ENCODE measurements at places on chromosomes 6 and 20.

DNA sequence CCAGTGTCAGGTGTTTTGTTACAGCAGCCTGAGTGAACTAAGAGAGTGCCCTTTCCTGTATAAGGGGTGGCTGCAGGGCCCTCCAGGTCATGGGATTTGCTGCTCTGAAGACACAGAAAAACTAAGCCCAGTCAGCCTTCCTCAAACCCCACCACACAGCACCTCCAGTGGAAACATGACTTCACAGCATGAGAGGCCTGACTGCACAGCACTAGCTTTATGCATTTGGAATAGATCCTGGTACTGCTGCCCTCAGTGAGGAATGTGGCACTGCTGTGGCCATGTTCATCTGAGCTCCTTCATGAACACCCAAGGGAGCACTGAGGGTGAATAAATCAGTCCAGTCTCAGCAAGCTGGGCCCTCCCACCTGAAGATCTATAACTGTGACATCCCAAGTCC is 296.1 kb upstream of the FOXQ1 start:
- peaks cover 7% of the 10 kb centered on the region for H3K27me3 ChIP-seq
- H3K4me3 ChIP-seq, result no peak overlapping the region
- no peak overlapping the region for H3K27ac ChIP-seq
- no peaks in the 10 kb centered on the region for H3K4me1 ChIP-seq
- H3K36me3 ChIP-seq, result no peaks in the 10 kb centered on the region
- no peak for DNase-seq

DNA sequence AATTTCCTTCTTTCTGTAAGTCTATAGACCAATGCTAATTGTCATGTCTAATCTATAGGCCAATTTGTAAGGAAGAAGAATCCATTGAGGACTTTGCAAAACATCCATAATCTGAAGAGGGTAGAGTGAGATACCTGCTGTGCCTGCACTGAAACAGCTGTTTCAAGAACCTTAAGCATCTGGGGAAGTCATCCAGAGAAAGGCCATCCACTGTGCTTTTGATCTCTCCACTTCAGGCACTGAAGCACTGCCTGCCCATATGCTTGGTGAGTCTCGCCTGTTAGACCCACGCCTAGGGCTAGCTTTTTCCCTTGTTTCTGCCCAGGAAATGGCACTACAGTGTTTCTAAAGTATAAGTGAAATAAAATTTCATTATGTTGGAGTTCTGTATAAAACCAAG is 921.8 kb upstream of the EPHA7 start:
- no peaks in the 10 kb centered on the region for H3K27me3 ChIP-seq
- H3K36me3 ChIP-seq, result no peaks in the 10 kb centered on the region

- DNase-seq, result no peak
- peak overlapping the region; percentile 87 for H3K4me3 ChIP-seq
- no peak overlapping the region for H3K27ac ChIP-seq
- peaks cover 2% of the 10 kb centered on the region for H3K36me3 ChIP-seq
- H3K4me1 ChIP-seq, result peaks cover 5% of the 10 kb centered on the region
Measured at GRCh38 chr6:146544616-146545182, 1.1 kb downstream of the RAB32 start.

GRCh38 chr6:91173186-91173585 is 586.3 kb upstream of the MAP3K7 start:
- no peak overlapping the region for H3K27ac ChIP-seq
- no peak overlapping the region for H3K4me3 ChIP-seq
- no peaks in the 10 kb centered on the region for H3K36me3 ChIP-seq
- no peaks in the 10 kb centered on the region for H3K4me1 ChIP-seq
- no peaks in the 10 kb centered on the region for H3K27me3 ChIP-seq

DNA sequence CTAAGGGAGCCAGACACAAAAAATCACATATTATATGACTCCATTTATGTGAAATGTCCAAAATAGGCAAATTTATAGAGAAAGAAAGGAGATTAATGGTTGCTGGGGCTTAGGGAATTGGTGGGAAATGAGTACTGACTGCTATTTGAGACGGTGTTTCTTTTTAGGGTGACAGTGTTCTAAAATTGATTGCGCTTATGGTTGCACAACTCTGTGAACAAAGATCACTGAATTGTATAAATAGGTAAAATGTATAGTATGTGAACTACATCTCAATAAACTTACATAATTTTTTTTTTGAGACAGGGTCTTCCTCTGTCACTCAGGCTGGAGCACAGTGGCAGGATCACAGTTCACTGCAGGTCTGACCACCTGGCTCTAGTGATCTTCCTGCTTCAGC is 45.4 kb downstream of the REV3L start:
- H3K4me3 ChIP-seq, result no peak overlapping the region
- peaks cover 2% of the 10 kb centered on the region for H3K36me3 ChIP-seq
- H3K4me1 ChIP-seq, result peaks cover 31% of the 10 kb centered on the region
- no peaks in the 10 kb centered on the region for H3K27me3 ChIP-seq
- H3K27ac ChIP-seq, result no peak overlapping the region

- peak overlapping the region; percentile 83 for H3K4me3 ChIP-seq
- peak overlapping the region; percentile 89 for H3K27ac ChIP-seq
- peaks cover 29% of the 10 kb centered on the region for H3K4me1 ChIP-seq
- peaks cover 7% of the 10 kb centered on the region for H3K36me3 ChIP-seq
Measured at GRCh38 chr20:32333988-32334885, 23.9 kb upstream of the ASXL1 start.

DNA sequence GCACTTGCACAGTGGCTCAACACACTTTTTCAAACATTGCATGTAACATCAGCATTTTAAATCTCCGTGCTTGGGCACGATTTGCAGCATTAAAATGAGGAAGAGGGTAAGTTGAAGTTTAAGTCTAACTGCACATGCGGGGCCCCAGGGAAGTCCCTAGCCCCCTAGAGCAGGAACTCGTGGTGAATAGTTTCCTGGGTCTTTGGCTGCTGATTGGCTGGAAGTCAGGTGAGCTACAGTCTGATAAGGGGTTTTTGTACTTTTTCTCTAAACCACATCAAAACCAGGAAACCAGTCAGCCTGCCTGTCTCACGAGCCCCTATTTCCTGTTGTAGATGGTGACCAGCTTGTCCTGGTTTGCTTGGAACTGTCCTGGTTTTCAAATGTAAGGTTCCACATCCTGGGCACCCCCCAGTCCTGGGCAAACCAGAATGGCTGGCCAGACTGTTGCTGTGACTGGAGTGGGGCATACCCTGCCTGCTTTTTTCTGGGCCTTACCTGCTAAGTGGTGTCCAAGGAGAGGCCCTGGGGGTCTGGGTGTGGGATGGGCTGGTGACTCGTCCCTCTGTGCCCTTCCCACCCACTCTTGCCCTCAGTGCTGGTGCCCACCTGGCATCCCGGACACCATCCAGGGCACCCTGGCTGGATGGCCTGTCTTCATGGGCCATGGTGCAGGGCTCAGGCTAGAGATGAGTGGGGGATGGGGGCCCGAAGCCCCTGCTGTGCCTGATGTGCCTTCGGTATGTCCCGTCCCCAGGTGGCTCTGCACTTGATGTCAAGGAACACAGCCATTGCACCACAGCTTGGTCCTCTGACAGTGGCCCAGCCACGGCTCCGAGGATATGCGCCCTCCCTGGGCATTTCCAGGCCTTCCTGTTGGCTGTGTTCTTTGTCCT is 31.8 kb downstream of the SUN5 start:
- DNase-seq, result peak; percentile 63
- no peak overlapping the region for H3K4me3 ChIP-seq
- H3K27me3 ChIP-seq, result no peaks in the 10 kb centered on the region
- no peaks in the 10 kb centered on the region for H3K36me3 ChIP-seq
- H3K4me1 ChIP-seq, result peaks cover 42% of the 10 kb centered on the region

Data from T-helper 17 cell (primary cell).